ENCODE measurements at places on chromosomes 2 and 18.

GRCh38 chr18:394987-395362 lies 105.5 kb downstream of the COLEC12 start:
- DNase-seq, result no peak

GRCh38 chr2:46814160-46814961 lies 101.2 kb downstream of the MCFD2 start:
- no peak for DNase-seq

- no peak for DNase-seq
These were observed 60.0 kb upstream of the NPAS2 start for GRCh38 chr2:100759901-100760300.

- no peak for DNase-seq
These were observed 71.9 kb upstream of the GALNT5 start for GRCh38 chr2:157185476-157186227.

GRCh38 chr2:10398496-10398895 lies 49.6 kb downstream of the ODC1 start:
- DNase-seq, result no peak

DNA sequence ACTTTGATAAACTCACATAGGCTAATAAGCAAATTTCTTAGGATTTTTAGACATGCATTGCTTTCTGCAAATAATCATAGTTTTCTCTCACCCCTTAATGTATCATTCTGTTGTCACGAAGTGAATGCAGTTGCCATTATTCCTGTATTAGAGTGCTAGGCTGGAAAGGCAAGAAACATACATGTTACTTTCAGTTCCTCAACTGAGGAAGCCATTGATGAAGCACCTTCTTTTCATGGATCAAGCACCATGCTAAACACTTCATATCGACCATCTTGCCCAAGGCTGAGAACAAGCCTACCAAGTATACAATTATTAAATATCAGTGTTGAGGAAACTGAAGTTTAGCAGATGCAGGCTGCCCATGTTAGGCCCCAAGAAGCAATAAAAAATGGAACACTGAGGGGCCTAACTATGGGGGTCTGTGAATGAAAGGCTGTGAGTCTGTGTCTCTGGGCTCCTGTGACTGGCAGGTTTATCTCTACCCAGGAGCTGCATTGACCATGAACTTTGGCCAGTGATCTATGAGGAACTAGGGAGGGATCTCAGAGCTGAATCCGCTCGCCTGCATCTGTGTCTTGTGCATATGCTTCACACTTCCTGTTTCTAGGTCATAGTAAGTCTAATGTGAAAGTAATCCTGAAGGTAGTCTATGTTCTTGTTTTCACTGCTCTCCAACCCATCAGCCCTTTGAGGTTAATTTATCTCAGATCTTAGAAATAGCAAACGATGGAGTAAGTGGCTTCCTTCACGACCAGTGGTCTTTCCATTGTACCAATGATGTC lies 16.0 kb upstream of the TSPYL6 start:
- DNase-seq, result no peak

DNA sequence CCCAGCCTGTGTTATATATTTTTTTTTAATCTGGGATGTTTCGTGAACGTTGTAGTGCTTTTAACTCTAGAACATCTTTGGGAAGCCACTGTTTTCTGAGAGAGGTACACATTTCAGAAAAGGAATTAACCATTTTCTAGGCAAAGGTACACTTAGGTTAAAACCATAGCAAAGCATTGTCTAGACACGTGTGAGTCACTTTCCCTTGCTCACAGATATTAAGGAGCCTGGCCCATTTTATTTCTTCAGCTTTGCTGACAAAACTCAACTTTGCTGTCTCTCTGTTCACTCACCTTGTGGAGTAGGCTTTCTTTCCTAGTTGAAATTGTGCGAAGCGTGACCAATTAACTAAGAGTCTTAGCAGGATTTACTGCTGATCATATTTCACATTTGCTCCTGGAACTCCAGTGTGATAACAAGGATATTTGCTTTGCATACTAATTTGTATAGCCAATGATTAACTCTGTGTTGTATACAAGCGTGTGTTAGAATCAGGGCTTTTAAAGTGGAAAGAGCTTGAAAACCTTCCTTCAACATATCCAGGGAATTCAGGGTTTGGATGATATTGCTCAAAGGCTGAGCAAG lies 215.0 kb upstream of the AGAP1 start:
- no peak for DNase-seq

GRCh38 chr2:11773111-11773510 lies 26.7 kb downstream of the LPIN1 start:
- DNase-seq, result no peak

DNA sequence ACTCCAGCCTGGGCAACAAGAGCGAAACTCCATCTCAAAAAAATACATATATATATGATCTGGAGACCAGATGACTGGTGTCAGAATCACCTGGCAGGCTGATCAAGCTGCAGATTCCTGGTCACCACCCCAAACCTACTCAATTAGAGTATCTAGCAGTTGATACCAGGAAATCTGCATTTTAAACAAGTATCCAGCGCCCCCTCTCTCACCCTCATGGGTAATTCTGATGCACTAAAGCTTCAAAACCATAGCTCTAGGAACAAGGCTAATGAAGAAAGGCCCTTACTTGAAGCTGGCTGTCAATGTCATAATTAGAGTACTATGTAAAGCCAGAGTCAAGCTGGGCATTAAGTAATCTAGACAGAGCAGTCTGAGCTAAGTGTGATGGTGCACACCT lies 25.0 kb upstream of the PCBP1 start:
- no peak for DNase-seq

DNA sequence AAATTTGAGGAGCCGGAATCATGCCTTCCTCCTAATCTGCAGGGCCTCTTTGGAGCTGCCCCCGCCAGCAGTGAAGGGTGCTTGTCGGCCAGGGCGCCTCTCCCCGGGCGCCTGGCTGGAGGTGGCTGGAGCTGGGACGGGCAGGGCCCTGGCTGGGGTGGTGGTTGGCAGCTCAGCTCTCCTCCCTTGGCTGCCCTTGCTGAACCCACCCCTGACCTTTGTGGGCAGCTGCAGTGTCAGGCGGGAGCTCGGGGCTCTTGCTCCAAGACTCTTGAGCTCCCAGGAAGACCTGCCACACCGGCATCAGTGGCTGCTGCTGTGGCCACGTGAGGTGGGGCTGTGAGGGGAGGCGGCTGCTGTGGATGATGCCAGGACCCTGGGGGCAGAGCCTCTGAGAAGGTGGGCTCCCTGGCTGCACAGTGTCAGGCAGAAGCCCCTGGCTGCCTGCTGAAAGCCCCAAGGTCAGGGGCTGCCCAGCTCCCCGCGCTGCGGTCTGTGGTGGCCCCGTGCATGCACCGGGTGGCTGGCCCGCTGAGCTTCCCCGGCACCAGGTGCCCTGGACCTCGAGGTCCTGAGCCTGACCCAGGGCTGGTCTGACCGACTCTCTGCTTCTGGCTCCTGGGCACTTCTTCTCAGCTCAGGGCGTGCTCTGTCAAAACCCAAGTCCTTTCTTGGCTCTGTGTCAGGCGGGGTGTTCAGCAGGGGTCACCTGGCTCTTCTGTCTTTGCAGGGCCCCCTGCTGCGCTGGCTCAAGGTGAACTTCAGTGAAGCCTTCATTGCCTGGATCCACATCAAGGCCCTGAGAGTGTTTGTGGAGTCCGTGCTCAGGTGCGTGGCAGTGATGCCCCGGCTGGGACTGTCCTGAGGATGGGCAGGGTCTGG lies 34.5 kb downstream of the PDIA6 start:
- DNase-seq, result no peak

DNA sequence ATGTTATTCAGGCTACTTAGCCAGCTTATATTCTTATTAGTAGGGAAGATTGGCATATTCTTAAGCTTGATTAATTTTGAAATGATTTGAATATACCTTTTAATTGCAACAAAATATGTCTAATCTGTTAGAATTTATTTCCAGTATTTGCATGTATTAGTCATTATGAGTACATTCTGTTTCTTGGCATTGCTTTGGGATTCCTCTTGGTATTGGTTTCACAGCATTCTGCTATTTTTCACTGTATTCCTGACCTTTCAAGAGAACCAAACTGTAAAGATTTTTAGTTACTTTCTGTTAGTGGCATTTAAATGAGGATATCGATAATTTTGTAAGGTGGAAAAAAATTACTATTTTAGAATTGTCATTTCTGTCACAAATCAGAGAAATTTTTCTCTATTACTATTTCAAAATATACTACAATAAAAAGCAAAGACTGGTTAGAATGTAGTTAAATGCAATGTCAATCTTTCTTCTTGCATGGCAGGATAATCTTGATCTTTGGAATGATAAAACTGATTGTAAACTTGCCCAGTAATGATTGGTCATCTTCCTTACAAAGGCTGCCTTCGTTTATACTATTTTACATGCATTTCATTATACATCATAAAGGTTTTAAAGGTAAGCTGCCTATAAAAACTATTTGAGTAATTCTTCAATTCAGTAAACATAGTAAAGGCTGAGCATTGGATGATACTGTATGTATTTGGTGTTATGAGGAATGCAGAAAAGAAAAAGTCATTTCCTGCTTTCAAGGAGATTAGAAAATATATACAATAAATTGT lies 86.1 kb downstream of the SLC4A10 start:
- DNase-seq, result no peak

GRCh38 chr2:42128721-42129486 lies 40.2 kb upstream of the EML4 start:
- no peak for DNase-seq

DNA sequence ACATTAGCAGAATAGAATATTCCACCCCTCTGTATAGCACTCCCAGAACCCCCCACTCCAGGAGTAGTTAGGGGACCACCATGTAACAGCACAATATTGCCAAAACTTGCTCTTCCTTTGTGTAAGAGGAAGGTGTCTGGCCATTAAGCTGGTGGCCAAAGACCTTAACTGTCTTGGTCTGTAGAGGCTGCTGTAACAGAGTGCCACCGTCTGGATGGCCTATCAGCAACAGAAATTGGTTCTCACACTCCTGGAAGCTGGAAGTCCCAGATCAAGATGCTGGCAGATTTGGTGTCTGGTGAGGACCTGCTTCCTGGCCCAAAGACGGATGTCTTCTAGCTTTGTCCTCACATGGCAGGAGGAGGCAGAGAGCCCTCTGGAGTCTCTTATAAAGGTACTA lies 61.6 kb upstream of the TGFA start:
- no peak for DNase-seq

GRCh38 chr2:150020937-150021673 lies 433.5 kb upstream of the MMADHC start:
- DNase-seq, result no peak

DNA sequence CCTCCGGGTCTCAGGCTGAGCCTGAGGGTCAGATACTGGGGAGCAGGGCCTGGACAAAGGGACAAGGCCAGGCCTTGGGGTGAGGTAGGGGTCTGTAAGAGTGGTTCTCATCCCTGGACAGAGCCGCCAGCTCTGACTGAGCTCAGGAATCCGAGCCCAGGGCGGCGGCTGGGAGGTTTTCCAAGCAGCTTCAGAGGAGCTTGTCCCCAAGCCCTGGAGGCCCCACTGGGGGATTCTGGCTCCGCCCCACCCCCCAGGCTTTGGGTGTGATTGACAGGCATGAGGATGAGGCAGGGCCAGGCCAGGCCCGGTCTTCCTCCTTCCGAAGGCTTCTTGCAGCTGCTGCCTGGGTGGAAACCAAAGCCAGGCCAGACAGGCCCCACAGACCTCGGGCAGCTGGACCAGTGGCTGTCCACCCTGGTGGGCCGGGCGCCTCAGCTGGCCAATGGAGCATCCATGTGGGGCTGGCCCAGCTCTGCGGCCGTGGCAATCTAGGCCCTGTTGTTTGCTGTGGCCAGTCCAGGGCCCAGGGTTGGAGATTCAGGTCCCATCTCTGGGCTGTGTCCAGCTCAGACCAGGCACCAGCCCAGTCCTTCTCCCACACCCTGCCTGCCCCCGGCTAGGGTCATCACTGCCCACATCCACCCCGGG lies 23.1 kb upstream of the GPC1 start:
- no peak for DNase-seq

GRCh38 chr2:39587168-39587567 lies 78.5 kb upstream of the TMEM178A start:
- no peak for DNase-seq

DNA sequence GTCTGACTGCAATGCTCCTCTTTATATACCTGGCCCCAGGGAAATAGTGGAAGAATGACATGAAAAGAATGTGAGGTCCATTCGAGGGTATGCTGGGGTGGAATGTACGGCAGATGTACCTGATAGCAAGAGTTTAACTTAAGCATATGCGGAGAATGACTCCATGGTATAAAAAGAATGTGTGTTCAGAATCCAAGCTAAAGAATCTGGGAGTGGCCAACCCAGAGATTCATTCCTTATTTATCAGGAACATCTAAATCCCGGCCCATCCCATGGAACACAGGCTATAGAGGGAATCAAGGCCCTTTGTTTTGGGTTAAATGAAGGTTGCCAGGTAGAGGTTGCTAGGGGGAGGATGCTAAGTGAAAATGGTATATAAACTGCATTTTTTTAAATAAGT lies 150.0 kb downstream of the ZNF385B start:
- no peak for DNase-seq

DNA sequence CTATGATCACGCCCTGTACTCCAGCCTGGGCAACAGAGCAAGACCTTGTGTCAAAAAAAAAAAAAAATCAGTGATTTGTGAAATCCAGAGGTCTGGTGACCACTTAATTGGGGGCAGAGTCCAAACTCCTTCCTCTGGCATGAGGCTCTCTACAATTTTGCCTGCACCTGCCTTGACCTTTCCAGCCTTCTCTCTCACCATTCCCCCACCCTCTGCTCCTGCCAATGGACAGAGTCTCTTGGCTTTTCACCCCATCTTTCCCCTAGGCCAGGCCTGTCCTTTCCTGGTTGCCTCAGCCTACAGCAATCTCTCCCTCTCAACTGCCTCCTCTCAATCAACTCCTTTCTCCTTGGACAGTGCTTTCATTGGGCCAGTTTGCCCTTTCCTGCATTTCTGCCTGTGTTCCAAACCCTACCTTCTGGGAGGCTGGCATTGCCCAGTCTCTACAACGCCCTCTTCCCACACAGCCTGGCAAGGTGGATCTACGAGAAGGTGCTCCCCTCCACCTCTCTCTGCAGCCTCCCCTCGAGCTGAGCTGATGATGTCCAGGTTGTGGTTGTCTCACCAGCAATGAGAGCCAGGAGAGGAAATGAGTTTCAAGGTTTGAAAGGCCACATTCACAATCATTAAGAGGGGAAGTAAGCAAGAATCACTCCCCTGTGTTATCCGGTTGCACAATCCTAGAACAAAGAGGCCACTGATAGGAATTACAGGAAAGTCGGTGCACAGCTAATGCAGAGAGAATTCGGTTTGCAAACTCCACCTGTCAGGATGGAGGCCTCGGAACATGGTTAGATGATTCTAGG lies 39.5 kb upstream of the NPAS2 start:
- DNase-seq, result no peak

GRCh38 chr18:78526923-78527711 lies 452.5 kb upstream of the SALL3 start:
- DNase-seq, result no peak

Measured in central memory CD4-positive, alpha-beta T cell (primary cell).